Activated CD4-positive, alpha-beta T cell treated with anti-CD3 and anti-CD28 coated beads, Interleukin-2, amount 50 U/mL, for 24 hours (primary cell): ENCODE measurements at places on chromosomes 2 and 18.

GRCh38 chr2:23237147-23237546, 147.8 kb upstream of the KLHL29 start:
- no peak for DNase-seq

DNA sequence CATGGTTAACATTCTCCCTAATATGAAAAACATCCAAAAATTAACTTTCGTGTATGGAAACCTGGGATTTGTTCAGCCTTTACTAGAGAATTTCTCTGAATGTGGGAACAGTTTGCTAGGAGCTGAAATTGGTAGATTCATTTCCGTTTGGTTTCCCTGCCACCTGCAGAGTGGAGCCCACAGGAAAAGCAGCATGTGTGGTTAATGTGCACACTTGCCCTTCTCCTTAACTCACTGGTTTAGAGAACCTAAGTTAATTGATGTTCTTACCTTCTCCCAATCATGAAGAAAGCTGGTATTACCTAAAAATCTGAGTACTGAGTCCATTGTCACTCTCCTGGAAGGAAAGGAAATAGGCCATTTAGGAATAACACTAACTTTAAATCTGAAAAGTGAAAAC, 37.6 kb upstream of the ASXL3 start:
- no peak for DNase-seq

DNA sequence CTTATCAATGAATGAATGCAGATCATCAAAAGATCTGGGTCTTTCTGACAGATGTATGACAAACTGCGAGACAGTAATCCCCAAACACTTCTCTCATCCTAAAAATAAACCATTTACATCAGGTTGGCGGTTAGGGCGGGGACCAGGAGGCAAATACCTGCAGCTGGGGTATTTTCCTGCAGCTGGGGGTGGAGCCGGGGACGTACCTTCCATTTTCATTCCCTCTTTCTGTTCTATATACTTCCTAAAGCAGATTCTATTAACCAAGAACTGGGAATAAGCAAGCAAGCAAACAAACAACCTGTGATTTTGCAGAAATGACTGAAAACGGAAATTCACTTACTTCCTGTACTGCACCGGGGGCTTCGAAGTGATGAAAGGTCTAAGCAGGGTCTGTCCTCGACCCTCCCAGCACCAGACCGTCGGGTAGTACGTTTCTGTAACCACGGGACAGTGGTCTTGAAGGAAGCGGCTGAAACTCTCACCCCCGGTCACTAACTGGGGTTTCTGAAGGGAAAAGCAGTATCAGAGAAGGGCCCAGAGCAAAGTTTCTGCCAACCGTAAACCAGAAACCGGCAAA, 1.2 kb downstream of the ABHD3 start:
- DNase-seq, result no peak

- no peak for DNase-seq
Measured at GRCh38 chr18:42413870-42414269, 458.8 kb downstream of the PIK3C3 start.

DNA sequence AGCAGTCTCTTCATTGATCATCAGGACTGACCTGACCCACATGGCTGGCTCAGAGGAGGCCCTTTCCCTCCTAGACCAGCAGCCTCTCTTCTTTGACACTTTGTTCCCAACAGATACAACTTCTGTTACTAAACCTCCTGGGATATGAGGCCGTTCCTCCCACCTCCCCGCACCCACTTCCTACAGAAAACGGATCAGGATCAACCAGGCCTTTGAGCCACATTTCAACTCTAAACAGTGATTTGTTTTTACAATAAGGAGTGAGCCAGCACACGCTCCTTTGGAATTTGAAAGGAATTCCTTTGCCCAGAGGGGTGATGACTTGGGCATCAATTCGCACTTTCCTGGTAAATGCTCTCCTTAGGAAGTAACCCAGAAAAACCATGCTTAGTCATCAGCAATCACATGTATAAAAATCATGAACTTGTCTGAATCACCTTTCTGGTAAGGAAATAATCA, 180.4 kb downstream of the FAM124B start:
- DNase-seq, result no peak

DNA sequence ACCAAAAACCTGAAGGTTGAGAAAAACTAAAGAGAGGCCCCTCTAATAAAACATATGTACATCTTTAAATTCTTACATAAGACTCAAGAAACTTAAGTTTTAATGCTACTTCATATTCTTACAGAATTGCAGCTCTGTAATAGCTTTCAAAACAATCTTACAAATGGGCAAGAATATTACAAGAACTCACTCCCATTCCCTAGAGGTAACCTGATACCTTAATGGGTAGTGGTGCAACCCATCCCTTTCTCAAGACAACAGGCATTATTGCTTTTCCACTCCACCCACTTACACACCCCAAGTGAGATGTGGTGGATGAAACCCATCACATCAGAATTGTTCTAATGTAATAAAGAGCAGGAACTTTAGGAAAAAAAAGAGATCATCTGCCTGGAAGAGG, 103.7 kb downstream of the RBMS1 start:
- DNase-seq, result no peak

DNA sequence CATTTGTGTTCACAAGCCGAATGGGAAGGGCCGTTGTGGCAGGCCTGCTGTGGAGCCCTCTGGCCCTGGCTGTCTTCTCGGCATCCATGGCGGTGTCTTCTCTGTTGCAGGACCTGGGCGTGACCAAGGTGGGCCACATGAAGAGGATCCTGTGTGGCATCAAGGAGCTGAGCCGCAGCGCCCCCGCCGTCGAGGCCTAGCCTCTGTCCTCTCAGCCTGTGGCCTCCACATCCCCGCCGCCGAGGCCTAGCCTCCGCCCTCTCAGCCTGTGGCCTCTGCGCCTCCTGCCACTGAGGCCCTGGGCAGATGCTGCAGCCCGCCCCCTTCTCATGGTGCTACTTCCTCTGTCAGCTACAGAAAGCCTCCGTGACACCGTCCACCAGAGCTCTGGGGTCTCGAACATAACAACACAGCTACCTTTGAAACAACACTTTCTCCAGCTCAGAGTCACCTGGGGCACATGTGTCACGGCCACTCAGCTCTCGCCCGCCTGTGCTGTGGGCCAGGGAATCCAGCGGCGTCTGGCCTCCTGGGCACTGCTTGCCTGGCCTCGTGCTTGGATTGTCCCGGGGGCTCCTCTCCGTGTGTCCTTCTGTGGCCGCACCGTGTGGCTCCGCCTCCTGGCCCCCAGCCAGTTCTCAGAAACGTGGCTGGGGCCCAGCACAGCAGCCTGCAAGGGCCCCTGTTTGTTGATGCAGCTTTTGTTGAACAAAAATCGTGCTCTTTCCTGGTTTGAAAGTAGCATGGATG, 97.1 kb downstream of the USP40 start:
- no peak for DNase-seq
